ENCODE measurements at places on chromosomes 4 and X.

DNA sequence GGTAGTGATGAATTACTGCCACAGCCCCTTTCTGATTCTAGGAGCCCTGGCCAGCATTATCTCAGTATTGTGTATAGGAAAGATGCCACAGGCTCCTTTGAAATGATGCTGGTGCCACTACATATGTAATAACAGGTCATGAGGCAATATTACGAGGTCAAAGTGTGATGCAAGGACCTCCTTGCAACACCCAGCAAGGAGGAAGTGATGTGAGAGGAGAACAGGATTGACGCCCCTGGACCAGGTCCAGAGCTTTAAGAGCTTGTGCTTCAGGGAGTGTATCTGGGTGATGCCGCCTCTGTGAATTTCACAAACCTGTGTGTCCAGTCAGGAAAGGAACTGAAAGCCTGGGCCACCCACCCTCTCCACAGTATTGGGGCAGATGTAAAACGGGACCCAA is 261.8 kb downstream of the MID1IP1 start:
- DNase-seq, result no peak

DNA sequence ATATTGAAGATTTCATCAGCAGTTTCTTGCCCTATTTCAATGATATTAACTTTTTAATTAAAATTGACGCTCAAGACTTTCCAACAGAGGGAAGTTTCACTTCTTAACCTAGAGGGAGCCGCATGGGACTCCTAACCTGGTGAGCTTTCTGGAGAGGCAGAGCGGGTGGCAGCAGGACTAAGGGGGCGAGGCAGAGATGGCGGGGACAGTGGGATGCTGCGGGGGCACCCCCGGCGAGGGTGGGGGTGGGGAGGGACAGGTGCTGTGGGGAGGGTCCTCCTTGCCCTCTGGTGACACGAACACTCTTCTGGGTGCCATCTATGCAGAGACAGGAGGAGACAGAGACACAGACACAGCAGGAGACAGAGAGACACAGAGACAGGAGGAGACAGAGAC is 104.4 kb downstream of the ADRA2C start:
- DNase-seq, result no peak

GRCh38 chr4:102710986-102711385 is 49.8 kb downstream of the MANBA start:
- DNase-seq, result no peak

GRCh38 chrX:20053537-20053936 is 62.7 kb upstream of the BCLAF3 start:
- DNase-seq, result no peak

GRCh38 chr4:115274545-115274944 is 161.1 kb upstream of the NDST4 start:
- no peak for DNase-seq

- DNase-seq, result no peak
Measured at GRCh38 chrX:356385-357034, 30.2 kb downstream of the PPP2R3B start.

DNA sequence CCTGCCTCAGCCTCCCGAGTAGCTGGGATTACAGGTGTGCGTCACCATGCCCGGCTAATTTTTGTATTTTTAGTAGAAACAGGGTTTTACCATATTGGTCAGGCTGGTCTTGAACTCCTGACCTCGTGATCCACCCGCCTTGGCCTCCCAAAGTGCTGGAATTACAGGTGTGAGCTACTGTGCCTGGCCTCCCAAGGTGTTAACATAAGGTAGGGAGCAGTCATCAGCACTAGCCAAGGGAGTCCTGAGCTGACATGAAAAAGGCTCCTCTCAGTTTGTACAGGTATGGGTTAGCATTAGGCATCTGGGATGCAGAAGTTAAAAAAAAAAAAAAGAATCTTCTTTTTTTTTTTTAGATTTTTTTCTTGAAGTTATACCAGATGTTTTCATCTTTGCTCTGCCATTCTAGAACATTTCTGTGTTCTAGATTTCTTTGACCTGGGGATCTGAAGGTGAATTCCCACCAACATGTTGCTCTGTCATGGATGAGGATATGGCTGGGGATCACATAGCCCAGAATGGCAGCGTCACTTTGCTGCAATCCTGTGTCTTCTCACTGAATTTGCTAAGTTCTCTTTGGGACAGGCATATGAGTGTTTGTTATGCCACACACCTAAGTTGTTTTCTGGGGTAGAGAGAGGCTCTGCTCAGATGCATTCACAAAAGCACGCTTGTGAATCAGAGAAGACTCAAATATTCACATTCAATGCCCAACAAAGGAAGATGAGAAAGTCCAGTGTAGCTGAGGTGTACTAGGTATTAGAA is 24.4 kb upstream of the PLA2G12A start:
- no peak for DNase-seq

DNA sequence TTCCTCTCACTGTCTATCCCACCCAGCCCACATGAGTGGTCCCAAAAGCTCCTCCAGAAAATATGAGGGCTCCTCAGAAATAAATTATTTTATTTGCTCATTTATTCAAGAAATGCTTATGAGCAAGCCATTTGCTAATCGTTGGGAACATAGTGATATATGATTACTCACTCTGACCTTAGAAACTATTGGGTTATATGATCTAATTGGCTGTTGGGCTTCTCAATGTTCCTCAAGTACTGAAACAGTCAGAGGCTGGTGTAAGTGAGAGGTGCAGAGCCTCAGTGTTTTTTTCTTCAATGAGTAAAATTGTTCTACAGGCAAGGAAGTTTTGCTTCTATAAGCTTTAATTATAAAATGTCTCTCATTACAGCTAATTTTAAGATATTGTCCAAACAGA is 893.8 kb upstream of the INTU start:
- no peak for DNase-seq

- no peak for DNase-seq
Measured at GRCh38 chr4:170128219-170128804, 38.6 kb upstream of the AADAT start.

GRCh38 chr4:182063651-182064050 is 179.6 kb upstream of the TENM3 start:
- DNase-seq, result no peak

DNA sequence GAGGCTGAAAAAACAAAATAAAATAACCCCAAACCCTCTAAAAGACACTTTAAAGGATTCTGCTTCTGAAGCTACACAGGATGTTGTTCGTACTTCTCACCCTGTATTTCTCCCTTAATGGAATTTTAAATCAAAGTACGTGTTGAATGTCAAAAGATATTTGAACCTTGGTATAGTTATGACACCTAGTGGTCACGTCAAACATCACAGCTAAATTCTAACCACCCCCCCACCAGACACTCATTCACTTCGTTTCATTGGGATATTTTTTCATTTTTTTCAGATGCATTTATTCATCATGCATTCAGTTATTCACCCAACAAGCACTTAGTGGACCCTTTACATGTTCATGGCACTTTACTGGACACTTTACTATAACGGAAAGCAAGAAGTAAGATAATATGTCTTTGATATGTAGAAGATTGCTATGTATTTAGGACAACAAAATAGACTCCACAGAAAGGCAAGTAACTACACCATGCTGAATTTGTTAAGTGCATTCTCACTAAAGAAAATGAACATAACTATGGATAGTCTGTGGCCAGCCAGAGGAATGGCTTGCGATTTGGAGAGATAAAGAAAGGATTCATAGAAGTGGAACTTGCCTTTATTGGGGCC is 62.5 kb upstream of the GPR174 start:
- no peak for DNase-seq

DNA sequence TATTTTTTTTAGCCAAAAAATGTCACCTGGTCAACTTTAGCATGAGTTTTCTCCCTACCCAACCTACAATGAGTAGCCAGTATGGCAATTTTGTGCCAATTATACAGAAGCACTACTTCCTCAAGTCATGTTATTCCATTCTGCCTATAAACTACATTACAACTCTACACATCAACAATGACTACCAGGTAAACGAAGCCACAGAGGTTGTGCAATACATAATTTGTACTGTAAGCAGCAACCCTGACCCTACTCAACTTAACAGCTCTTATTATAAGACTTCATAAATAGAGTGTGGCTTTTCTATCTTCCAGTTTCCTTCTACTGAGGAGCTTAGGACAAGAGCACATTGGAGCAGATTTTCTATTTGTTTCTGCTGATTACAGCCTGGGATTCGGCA is 160.5 kb downstream of the HS3ST1 start:
- DNase-seq, result no peak

- no peak for DNase-seq
Measured at GRCh38 chr4:182205306-182205705, 37.9 kb upstream of the TENM3 start.

- no peak for DNase-seq
Measured at GRCh38 chrX:77935886-77936285, 25.4 kb downstream of the ATP7A start.

DNA sequence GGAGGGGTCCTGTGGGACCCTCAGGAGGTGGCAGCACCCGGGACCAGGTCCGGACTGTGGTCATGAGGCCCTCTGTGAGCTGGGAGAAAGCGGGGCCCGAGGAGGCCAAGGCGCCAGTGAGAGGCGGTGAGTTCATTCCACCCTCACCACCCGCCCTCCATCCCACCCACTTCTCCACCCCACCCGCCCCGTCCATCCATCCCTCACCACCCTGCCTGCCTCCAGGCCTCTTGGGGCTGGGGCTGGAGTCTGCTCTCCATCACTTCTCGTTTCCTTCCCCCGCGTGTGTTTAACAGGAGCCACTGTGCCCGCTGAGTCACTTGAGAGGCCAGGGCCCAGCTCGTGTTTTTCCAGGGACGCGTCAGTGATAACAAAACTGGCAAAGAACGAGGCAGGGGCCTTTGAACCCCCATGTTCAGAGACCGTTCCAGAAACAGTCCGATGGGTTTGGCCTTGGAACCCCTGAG is 6.2 kb downstream of the SH3TC1 start:
- DNase-seq, result no peak

DNA sequence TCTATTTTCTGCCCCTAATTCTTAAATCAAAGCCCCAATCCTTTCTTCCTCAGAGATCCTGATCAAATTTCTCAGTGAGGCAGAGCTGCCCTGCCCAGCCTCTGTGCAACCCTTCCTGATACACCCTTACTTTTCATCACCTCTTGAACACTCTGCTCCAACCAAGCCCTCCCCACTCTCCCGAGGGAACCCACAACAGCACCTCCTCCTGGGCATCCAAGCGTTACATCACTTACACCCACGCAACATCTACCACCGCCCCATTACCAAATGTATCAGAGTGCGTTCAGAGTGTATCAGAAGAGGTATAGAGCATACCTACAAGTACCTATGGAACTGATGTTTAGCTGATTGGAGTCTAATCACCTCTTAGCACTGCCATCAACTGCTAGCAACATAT is 186.5 kb downstream of the RAP1GDS1 start:
- DNase-seq, result no peak

DNA sequence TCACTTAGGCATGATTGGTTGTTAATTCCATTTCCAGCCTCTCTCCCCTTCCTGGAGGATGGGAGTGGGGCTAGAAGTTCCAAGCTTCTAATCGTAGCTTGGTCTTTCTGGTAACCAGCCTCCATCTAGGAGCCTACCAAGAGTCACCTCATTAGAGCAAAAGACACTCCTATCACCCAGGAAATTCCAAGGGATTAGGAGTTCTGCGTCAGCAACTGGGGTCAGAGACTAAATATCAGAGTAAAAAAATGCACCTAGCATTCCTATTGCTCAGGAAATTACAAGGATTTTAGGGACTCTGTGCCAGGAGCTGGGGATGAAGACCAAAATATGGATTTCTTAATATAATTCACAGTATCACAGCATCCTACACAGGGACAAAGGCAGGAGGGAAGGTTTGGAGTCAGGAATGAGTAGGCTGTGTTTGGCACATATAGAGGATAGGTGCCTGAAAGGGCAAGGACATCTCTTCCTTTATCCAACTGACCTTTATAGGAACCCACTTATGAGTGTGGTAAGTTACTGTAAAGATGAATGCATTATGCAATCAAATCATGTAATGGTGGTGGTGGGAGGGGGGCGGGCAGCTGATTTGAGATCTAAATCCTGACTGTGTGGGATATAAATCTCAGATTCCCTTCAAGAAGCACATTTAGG is 30.5 kb upstream of the LIMCH1 start:
- DNase-seq, result no peak

- DNase-seq, result no peak
Measured at GRCh38 chr4:107710493-107711459, 9.3 kb downstream of the PAPSS1 start.

DNA sequence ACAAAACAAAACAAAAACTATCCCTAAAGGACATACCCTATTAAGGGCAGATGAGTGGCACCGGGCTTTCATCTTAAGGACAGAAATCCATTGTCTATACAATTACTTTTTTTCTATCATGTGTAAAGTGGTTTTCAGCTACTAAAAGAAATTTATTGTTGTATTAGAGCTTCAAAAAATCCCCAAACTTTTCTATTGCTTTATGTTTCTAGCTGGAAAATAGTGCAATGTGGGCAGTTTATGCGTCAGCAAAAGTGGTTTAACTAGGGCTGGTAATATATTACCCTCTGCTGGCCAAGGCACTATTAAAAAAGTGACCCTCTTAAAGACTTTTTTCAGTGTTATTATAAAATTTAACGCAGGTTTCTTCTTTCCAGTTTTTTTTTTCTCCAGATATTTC is 15.5 kb upstream of the GPR82 start:
- no peak for DNase-seq

- DNase-seq, result no peak
Measured at GRCh38 chr4:148868191-148868590, 426.0 kb upstream of the NR3C2 start.

DNA sequence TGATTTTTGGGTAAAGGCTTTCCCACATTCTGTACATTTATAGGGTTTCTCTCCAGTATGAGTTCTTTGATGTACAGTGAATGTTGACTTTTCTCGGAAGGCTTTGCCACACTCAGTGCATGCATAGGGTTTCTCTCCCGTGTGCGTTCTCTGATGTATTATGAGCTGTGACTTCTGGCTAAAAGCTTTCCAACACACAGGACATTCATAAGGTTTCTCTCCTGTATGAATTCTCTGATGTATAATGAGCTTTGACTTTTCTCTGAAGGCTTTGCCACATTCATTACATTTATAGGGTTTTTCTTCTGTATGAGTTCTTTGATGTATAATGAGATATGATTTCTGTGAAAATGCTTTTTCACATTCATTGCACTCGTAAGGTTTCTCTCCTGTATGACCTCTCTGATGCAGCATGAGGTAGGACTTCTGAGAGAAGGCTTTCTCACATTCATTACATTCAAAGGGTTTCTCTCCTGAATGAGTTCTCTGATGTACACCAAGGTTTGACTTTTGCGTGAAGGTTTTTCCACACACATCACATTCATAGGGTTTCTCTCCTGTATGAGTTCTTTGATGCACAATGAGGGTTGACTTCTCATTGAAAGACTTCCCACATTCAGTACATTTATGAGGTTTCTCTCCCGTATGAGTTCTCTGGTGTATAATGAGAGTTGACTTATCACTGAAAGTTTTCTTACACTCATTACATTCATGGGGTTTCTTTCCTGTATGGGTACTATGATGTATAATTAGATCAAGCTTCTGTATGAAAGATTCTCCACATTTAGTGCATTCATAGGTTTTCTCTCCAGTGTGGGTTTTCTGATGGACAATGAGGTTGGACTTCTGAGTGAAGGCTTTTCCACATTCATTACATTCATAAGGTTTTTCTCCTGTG is 27.3 kb downstream of the ZNF182 start:
- no peak for DNase-seq

DNA sequence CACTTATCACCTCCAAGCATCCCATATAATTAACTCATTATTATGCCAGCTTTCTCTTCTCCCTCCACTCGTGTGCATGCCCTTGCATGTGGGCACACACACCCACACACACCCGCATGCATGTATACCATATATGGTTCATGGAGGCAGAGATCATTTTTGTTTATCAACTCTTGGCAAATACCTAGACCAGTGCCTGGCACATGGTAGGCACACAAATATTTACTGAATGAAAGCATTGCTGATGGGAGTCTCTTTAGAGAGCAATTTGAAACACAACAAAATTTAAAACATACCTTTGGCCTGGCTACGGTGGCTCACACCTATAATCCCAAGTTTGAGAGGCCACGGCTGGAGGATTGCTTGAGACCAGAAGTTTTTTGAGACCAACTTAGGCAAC is 51.1 kb upstream of the SLC10A4 start:
- DNase-seq, result no peak
